Sigmoid colon (tissue), 7 donors: ENCODE measurements at places on chromosomes 7 and 10. TPM values are rescaled to one million over a fixed set of nuclear protein-coding genes. Genes with fewer than 3 reads are reported as not detected.

PVRIG gene
- 0.95 TPM for total RNA-seq

ZP3 gene
- 1.8 TPM for total RNA-seq

CFAP43 gene
- 0.83 TPM for total RNA-seq

RBP4 gene
- total RNA-seq = not detected

GRCh38 chr7:152959610-152960009, 200.1 kb downstream of the ACTR3B start:
- no peak for DNase-seq

GRCh38 chr7:148828965-148829364, 55.1 kb downstream of the EZH2 start:
- DNase-seq = no peak
